ENCODE measurements at places on chromosomes 12 and 14. TPM values are rescaled to one million over a fixed set of nuclear protein-coding genes. Genes with fewer than 3 reads are reported as not detected.

DNA sequence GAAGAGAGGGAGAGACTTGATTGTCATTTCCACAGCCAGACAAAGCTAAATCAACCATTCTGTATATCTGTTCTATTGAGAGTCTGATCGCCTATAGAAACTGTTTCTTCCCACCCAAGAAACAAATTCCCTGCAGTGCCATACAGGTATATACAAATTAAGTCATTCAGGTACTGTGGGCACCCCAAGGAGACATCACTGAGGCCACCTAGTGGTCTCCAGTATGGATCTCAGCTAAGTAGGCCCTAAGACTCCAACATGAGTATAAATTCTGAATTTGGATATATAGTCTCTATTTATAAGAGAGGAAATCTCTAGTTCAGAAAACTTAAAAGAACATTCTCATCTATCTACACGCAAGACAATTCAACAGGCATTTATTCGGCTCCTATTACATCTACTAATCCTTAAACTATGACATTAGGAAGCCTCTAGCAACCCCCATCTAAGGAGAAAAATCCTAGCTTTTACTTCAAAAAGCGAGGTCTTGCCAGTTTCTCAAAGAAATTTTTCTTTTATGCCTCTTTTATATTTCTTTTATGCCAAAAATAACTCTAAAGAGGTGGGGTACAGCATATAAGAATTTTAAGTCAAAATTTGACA is 62.6 kb downstream of the DCAF5 start:
- DNase-seq = no peak

- DNase-seq = no peak
These were observed 26.7 kb downstream of the CLEC1A start for GRCh38 chr12:10072131-10072530.

DNA sequence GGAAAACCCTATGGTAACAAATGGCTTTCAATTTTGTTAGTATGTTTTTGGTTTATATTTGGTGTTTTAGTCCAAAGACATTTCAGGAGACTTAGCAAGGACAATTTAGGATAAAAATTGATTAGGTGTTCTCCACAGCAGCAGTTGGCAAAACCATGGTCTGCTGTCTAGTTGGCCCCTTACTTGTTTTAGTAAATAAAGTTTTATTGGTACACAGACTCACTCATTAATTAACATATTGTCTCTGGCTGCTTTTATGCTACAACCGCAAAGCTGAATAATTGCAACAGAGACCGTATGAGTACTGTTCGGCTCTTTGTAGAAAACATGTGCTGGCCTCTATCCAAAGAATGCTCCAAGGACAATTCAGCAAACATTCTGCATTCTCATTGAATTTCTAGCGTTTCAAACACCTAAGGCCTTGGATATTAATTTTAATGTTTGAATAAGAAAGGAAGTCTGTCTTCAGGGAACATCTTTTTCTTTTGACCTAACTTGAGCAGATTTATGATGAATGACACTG is 77.7 kb downstream of the CCDC92 start:
- DNase-seq = no peak

Gene COL2A1
- total RNA-seq = not detected

Gene CDKL1
- 1.5 TPM for total RNA-seq

DNA sequence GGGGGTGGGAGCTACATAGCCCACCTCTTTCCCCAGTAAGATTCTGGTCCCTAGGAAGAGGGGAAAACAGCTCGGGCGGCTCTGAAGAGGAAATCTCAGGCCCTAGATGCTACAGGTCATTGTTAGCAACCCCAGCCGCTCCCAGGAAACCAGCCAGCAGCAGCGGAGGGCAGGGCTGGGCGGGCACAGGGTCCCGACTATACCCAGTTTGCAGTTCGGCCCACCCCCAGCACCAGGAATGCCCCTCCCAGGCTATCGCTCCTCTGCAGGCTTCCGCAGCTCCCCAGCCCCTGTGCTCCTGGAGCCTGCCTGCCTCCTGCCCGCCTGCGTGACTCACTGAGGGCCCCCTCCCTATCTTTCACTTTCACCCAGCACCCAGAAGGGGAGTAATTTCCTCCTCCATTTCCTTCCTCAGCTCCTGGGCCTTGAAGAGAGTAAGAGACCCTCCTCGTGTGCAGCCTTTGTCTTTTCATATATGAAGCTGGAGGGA is 27.2 kb upstream of the PNMA1 start:
- DNase-seq = no peak

DNA sequence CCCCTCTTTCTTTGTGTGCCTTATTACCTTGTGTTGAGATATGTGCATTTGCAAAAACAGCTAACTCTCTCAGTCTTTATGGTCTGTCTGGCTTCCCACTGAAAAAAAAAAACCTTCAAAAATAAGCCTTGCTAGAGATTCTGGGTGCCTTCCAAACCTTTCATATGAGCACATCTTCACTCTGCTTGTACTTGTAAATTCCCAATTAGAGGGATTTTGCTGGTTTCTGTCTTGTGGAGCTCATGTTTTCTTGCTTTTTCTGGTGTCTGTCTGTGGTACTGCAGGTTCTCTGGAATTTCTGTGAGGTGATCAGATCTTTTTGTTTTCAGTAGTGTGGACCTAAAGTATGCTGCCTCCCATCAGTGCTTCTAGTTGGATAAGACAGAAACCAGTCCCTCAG is 100.1 kb downstream of the PIK3C2G start:
- DNase-seq = no peak

All from CD8-positive, alpha-beta T cell (primary cell).